ENCODE measurements at places on chromosomes 16 and 17.

GRCh38 chr16:71383054-71383773 lies 24.7 kb downstream of the CALB2 start:
- H3K27me3 ChIP-seq = no peaks in the 10 kb centered on the region
- H3K4me1 ChIP-seq = peaks cover 7% of the 10 kb centered on the region
- DNase-seq = peak; percentile 21
- H3K36me3 ChIP-seq = no peaks in the 10 kb centered on the region
- no peak overlapping the region for H3K4me3 ChIP-seq

DNA sequence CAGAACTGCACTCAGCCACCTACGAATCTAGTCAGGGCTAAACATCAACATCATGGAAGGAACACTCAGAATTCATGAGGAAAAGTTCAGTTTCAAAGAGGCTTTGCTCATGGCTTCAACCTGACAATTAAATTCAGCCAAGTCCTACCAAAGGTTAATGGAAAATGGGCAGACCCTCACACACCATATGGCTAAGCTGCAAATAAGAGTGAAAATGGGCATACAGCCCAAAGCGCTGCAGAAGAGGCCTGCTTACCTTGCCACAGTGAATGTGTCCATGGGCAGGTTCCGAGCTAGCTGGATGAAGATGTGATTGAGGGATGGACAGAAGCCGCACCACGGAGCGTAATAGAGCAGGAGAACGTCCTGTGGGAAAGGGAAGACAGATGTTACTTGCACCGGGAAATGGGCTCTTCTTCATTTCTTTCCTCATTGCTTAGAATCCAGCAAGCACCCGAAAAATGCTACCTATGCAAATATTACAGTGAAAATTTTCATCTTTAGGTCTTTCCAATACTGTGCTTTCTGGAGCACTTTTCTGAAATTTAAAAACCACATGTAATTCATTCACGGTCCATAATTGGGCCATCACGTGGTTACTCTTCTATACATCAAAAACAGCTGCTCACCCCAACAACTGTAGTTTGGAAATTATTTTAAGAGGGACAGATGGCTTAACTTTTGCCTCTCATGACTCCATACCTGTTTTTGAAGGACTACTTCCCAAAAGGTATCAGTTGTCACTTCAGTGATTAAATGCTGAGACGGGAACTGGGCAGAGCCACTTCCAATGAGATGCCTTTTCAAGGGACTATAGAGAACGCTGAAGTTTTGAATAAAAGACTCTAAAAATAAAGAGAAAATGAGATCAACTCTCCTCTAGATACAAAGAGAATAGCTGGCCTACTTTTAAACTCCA lies 19.6 kb downstream of the SNN start:
- H3K27me3 ChIP-seq = no peaks in the 10 kb centered on the region
- no peak overlapping the region for H3K27ac ChIP-seq
- peaks cover 21% of the 10 kb centered on the region for H3K36me3 ChIP-seq
- peaks cover 6% of the 10 kb centered on the region for H3K4me1 ChIP-seq
- no peak overlapping the region for H3K4me3 ChIP-seq

DNA sequence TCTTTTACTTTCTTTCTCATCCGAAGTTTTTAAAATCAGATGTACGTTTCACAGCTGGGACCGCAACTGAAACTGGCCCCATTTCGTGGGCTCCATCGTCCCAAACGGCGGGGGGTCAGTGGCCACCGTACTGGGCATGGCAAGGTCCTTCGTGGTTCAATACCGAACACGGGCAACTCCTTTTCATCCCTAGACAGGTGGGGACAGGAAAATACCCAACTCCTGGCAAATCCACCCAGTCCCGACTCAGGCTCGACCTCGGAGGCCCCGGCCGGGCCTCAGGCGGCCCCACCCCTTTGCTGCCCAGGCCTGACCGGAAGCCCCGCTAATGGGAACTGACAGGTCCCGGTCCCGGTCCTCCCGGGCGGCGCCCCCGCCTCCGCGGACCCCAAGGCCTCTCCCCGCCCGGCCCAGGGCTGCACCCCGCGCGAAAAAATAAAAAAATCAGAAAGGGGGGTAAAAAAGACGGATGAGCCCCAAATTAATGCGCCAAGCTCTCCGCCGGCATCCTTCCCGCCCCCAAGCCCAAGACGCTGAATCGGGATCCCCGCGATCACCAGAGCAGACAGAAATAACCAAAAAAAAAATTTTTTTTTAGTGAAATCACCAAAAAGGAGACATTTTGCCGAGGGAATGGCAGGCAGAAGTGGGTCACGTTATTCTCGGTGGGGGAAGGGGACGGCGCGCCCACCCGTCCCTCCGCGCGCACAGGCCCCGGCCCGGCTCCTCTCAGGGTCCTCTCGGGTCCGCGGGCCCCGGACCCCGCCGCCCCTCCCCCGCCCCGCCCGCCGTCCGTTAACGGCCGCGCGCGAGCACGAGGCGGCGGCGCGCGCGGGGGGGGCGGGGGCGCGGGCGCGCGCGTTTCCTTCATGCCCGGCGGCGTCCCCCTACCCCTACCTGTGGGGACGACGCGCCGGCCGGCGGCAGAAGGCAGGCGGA lies 562 bp downstream of the ZC3H7A start:
- peak overlapping the region; percentile 68 for H3K27ac ChIP-seq
- H3K4me1 ChIP-seq = peaks cover 21% of the 10 kb centered on the region
- no peaks in the 10 kb centered on the region for H3K36me3 ChIP-seq
- DNase-seq = no peak
- H3K4me3 ChIP-seq = peak overlapping the region; percentile 87
- H3K27me3 ChIP-seq = no peaks in the 10 kb centered on the region

GRCh38 chr16:85607321-85607765 lies 5.8 kb upstream of the GSE1 start:
- peaks cover 37% of the 10 kb centered on the region for H3K27me3 ChIP-seq
- peaks cover 27% of the 10 kb centered on the region for H3K4me1 ChIP-seq
- DNase-seq = peak; percentile 48
- H3K27ac ChIP-seq = no peak overlapping the region

GRCh38 chr17:16190703-16191360 lies 24.5 kb downstream of the NCOR1 start:
- H3K4me3 ChIP-seq = no peak overlapping the region
- H3K27me3 ChIP-seq = no peaks in the 10 kb centered on the region
- H3K36me3 ChIP-seq = peaks cover 88% of the 10 kb centered on the region
- no peak overlapping the region for H3K27ac ChIP-seq
- H3K4me1 ChIP-seq = no peaks in the 10 kb centered on the region

- H3K27me3 ChIP-seq = no peaks in the 10 kb centered on the region
- no peak overlapping the region for H3K27ac ChIP-seq
- no peak for DNase-seq
- no peaks in the 10 kb centered on the region for H3K36me3 ChIP-seq
- H3K4me3 ChIP-seq = no peak overlapping the region
- H3K4me1 ChIP-seq = no peaks in the 10 kb centered on the region
Measured at GRCh38 chr16:52095471-52095870, 451.5 kb downstream of the TOX3 start.

DNA sequence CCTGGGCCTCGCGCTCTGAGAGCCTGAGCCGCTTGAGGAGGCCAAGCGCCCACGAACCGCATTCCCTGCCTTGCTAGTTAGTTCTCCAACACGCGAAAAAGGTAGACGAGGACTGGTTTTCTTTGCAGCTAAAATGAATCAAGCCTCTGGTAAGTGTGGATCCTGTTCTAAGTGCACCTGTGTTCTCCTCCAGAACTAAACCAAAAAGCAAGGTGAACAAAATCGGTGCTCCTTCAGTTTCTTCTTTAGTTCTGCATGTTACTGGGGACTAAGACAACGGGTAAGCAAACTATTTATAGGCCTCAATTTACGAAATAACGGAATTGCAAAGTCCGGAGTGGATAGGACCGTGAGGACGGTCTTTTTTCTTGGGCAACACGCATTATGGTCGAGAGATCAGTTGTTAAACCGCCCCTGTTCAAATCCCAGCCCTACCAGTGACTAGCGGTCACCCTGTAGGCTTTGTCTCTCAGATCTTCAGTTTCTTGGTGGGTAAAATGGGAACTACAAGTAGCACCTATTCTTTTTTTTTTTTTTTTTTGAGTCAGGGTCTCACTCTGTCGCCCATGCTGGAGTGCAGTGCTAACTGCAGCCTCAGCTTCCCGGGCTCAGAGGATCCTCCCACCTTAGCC lies 993 bp upstream of the ANKRD11 start:
- H3K27me3 ChIP-seq = no peaks in the 10 kb centered on the region
- no peak overlapping the region for H3K27ac ChIP-seq
- peak overlapping the region; percentile 97 for H3K4me3 ChIP-seq
- peaks cover 3% of the 10 kb centered on the region for H3K36me3 ChIP-seq
- peak; percentile 31 for DNase-seq

- DNase-seq = no peak
- no peak overlapping the region for H3K27ac ChIP-seq
- no peaks in the 10 kb centered on the region for H3K36me3 ChIP-seq
- H3K27me3 ChIP-seq = no peaks in the 10 kb centered on the region
- peaks cover 37% of the 10 kb centered on the region for H3K4me1 ChIP-seq
- no peak overlapping the region for H3K4me3 ChIP-seq
Measured at GRCh38 chr16:11312718-11313492, 31.8 kb upstream of the PRM1 start.

GRCh38 chr17:6526362-6527152 lies 29.8 kb downstream of the PITPNM3 start:
- H3K27me3 ChIP-seq = no peaks in the 10 kb centered on the region
- peaks cover 10% of the 10 kb centered on the region for H3K4me1 ChIP-seq
- H3K27ac ChIP-seq = no peak overlapping the region

- H3K27ac ChIP-seq = no peak overlapping the region
- peaks cover 1% of the 10 kb centered on the region for H3K4me1 ChIP-seq
- no peak overlapping the region for H3K4me3 ChIP-seq
- H3K27me3 ChIP-seq = no peaks in the 10 kb centered on the region
Measured at GRCh38 chr17:13984956-13985355, 84.3 kb upstream of the COX10 start.

GRCh38 chr17:69477903-69478266 lies 63.4 kb downstream of the MAP2K6 start:
- no peaks in the 10 kb centered on the region for H3K27me3 ChIP-seq
- peaks cover 5% of the 10 kb centered on the region for H3K4me1 ChIP-seq
- no peak overlapping the region for H3K27ac ChIP-seq
- DNase-seq = no peak

GRCh38 chr17:35147375-35147905 lies at the start of gene UNC45B:
Gene UNC45B (plus strand): TSS chr17:35147817. CDS start chr17:35148264, 447 bp downstream.
- H3K36me3 ChIP-seq = no peaks in the 10 kb centered on the region
- no peak within 1 kb of the TSS for H3K4me3 ChIP-seq
- no peak within 1 kb of the TSS for H3K27ac ChIP-seq
- no peaks in the 10 kb centered on the region for H3K27me3 ChIP-seq

DNA sequence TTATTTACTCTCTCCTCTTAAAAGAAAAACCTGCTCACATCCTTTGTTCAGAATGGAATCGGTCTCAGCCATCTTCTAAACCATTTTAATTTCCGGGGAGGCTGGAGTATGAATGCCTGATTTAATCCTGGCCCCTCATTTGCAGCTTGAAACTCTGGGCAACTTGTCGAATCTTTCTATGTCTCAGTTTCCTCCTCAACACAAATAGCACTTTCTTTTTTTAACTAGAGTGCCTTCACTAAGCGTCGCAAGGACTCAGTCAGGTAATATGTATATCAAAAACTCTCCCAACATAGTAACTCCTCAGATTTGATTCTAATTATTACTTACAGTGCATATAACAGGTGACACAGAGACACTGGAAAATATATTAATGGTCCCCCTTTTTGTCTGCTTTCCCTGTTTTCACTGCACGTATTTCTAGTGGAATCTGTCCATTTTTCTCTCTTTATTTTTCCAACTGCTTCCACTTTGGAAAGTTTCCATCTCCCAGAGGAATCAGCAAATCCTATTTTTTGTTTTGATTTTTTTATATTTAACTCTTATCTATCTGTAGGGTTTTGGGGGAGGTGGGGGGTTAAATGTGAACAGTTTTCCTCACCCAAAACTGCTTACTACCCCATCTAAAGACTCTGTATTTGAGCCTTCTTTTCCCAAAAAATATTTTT lies 18.6 kb downstream of the SNN start:
- H3K36me3 ChIP-seq = peaks cover 80% of the 10 kb centered on the region
- H3K27me3 ChIP-seq = no peaks in the 10 kb centered on the region
- no peak overlapping the region for H3K27ac ChIP-seq
- no peak for DNase-seq
- H3K4me1 ChIP-seq = peaks cover 6% of the 10 kb centered on the region

GRCh38 chr16:87806641-87807546 lies 41.1 kb upstream of the KLHDC4 start:
- peaks cover 6% of the 10 kb centered on the region for H3K4me1 ChIP-seq
- H3K4me3 ChIP-seq = no peak overlapping the region
- H3K27me3 ChIP-seq = no peaks in the 10 kb centered on the region
- no peak for DNase-seq
- H3K36me3 ChIP-seq = no peaks in the 10 kb centered on the region

- no peaks in the 10 kb centered on the region for H3K36me3 ChIP-seq
- no peak overlapping the region for H3K27ac ChIP-seq
- no peak overlapping the region for H3K4me3 ChIP-seq
- DNase-seq = no peak
- no peaks in the 10 kb centered on the region for H3K27me3 ChIP-seq
- no peaks in the 10 kb centered on the region for H3K4me1 ChIP-seq
Measured at GRCh38 chr17:30210366-30210765, 25.1 kb downstream of the SLC6A4 start.

DNA sequence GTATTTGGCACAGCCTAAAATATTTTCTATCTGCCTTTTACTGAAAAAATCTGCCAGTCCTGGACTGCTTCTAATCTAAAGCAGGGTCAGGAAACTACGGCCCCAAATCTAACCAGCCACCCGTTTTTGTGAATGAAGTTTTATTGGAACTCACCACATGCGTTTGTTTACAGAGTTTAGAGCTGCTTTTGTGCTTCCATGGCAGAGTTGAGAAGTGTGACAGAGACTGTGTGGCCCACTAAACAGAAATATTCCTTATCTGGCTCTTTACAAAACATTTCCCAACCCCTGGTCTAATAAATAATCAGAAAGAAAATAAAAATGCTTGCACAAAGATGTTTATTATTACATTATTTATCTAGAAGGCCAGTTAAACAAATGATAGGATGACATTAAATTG lies 110.2 kb downstream of the COPRS start:
- H3K27ac ChIP-seq = no peak overlapping the region
- no peak for DNase-seq
- no peaks in the 10 kb centered on the region for H3K36me3 ChIP-seq
- H3K4me3 ChIP-seq = no peak overlapping the region
- no peaks in the 10 kb centered on the region for H3K27me3 ChIP-seq

- H3K27ac ChIP-seq = peak overlapping the region; percentile 75
- peaks cover 27% of the 10 kb centered on the region for H3K27me3 ChIP-seq
- no peak overlapping the region for H3K4me3 ChIP-seq
- no peak for DNase-seq
- H3K4me1 ChIP-seq = no peaks in the 10 kb centered on the region
Measured at GRCh38 chr17:31696703-31697325, 162.2 kb downstream of the COPRS start.

GRCh38 chr17:48055531-48056245 lies 7.5 kb downstream of the NFE2L1 start:
- H3K36me3 ChIP-seq = peaks cover 94% of the 10 kb centered on the region
- no peaks in the 10 kb centered on the region for H3K27me3 ChIP-seq
- H3K4me3 ChIP-seq = peak overlapping the region; percentile 80
- DNase-seq = no peak
- H3K4me1 ChIP-seq = peaks cover 46% of the 10 kb centered on the region

GRCh38 chr17:55458978-55459377 lies 37.3 kb upstream of the MMD start:
- no peaks in the 10 kb centered on the region for H3K4me1 ChIP-seq
- H3K36me3 ChIP-seq = no peaks in the 10 kb centered on the region
- H3K27ac ChIP-seq = no peak overlapping the region
- H3K27me3 ChIP-seq = no peaks in the 10 kb centered on the region

GRCh38 chr17:7745748-7746470 lies 28.4 kb downstream of the DNAH2 start:
- no peak for DNase-seq
- H3K27me3 ChIP-seq = no peaks in the 10 kb centered on the region
- H3K27ac ChIP-seq = no peak overlapping the region

GRCh38 chr17:29390851-29391631 lies 878 bp downstream of the TAOK1 start:
- peaks cover 9% of the 10 kb centered on the region for H3K36me3 ChIP-seq
- H3K4me3 ChIP-seq = peak overlapping the region; percentile 76
- no peak for DNase-seq
- peaks cover 2% of the 10 kb centered on the region for H3K4me1 ChIP-seq
- H3K27me3 ChIP-seq = no peaks in the 10 kb centered on the region

Data from neuronal stem cell (in vitro differentiated cells).